Stimulated activated CD8-positive, alpha-beta memory T cell treated with anti-CD3 and anti-CD28 coated beads, Interleukin-7, amount 100 ng/mL, for 1 hour (primary cell): ENCODE measurements at places on chromosomes 7 and 10.

DNA sequence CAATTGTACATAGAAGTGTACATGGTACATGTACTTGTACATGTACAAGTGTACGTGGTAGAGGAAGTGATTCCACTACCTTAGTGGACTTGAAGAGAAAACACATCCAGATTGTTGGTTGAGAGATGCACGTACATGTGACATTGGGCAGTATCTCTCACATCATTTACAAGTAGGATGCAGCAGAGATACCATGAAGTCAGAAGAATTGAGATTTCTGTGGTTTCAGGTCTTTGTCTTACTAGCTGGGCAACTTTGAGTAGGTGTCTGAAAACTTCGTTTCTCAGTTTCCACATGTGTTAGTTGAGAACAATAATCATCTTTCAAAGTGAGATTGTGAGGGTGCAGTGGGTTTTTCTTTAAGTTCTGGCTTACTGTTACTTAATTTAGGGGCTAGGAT lies 21.5 kb downstream of the CLDN12 start:
- no peak for DNase-seq

GRCh38 chr7:19754521-19755116 lies 18.8 kb downstream of the TMEM196 start:
- no peak for DNase-seq

DNA sequence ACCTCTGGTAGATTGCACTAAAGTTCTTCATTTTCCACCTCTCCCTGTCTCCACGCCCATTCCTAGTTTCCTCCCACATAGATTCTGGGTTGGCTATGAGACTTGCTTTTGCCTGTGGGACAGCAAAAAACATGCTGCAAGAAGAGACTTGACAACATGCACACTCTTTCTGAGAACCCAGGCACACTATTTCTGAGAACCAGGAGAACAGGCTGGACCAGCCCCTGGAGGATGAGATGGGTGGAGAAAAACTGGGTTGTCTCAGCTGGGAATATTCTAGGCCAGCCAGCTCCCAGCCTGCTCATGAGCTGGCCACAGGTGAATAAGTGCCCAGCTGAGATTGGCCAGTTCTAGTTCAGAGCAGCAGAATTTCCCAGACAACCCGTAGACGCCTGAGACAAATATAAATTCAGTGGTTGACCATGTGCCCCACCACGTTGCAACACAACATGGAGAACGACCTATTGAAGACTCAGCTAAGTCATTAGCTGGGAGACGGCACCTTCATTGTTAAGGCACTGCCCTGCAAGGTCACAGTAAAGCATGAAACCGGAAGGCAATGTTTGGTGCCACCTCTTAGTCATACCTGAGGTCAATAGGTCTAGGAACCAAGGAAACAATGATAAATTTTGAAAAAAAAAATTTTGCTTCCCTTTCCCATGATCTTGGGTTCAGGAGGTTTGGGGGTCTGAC lies 92.7 kb upstream of the AKR1E2 start:
- no peak for DNase-seq

- DNase-seq, result no peak
These were observed 203.7 kb downstream of the DIP2C start for GRCh38 chr10:485776-486175.

DNA sequence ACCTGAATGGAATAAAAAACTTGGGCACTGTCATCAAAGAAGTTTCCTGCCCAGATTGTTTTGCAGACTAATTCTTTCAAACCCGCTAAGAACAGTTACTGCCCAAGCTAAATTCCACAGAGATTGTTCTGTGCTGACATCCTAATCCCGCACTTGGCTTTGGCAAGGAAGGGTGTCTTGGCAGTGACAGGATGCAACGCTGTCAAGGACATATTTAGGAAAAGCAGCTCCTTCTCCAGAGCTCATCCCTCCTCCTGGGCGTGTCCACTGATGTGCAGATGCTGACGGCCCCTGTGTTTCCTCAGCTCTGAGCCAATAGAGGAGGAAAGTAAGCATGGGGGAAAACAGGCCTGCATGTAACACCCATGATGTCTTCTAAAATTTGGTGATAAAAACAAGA lies 74.2 kb downstream of the EEPD1 start:
- no peak for DNase-seq

GRCh38 chr7:133016604-133017003 lies 65.3 kb downstream of the CHCHD3 start:
- no peak for DNase-seq

DNA sequence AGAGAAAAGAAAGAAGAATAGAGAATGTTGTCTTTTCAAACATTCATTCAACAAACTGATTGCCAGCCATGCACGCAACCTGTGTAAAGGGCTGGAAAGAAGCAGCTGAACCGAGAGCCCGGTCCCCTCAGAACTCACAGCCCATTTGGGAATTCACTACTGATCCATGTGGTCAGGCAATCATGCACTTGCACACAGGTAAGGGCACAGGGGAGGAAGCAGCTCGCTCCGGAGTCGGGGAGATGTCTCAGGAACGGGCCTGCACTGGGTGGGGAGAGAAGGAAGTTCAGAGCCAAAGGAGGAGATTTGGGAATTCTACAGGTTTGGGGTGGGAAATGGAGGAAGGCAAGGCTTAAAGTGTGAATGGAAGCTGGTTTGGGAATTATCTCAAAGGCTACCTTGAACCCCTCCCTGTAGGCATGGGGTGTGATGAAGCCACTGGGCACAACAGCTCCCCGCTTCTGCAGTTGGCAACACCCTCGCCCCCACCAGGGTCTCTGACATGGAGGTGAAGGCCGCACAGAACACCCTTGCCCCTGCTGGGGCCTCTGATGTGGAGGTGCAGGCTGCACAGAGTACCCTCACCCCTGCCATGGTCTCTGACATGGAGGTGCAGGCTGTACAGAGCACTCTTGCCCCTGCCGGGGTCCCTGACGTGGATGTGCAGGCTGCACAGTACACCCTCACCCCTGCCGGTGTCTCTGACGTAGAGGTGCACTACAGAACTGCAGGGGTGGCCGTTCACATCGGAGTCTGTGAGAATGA lies 194.4 kb upstream of the RNF32 start:
- no peak for DNase-seq

- no peak for DNase-seq
These were observed 258.5 kb upstream of the FERD3L start for GRCh38 chr7:19403691-19404090.

DNA sequence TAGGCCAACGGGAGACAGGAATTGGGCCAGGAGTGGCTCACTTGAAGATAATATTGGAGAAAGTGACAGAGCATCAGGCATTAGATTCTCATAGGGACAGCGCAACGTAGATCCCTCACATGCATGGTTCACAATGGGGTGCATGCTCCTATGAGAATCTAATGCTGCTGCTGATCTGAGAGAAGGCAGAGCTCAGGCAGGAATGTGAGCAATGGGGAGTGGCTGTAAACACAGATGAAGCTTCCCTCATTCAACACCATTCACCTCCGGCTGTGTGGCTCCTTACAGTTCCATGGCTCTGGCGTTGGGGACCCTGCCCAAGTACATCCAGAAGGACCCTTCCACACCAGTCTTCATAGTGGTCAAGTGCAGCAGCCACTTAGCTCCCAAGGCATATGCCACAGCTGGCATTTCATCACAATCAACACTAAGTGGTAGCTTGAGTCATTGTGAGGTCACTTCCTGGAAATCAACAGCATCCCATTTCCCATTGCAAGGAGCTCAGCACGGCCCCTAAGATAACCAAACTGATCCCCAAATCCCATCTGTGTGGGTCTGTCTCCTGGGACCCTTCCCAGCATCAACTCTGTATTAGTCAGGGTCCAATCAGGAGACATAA lies 174.5 kb downstream of the TPST1 start:
- DNase-seq, result no peak

DNA sequence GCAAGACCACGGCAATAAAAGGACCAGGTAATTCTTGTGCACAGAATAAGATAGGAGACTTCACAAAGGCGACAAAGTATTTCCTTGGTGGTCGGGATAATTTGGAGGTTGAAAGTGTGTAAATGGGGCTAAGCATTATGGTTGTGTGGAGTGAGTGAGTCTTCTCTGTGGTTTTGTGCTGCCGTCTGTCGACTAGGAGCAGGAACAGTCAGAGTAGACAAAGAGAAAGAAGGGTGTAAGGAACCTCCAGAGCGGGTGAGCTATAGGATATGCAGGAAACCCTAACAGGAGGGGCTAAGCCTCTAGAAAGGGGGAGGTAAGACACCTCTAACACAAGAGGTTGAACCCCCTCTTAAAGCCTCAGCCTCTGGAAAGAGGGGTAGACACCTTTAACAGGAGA lies 201.6 kb downstream of the SH2D4B start:
- no peak for DNase-seq

GRCh38 chr10:62652114-62652513 lies 152.4 kb upstream of the ADO start:
- DNase-seq, result no peak

- no peak for DNase-seq
These were observed 260.1 kb upstream of the HABP2 start for GRCh38 chr10:113292743-113293142.

DNA sequence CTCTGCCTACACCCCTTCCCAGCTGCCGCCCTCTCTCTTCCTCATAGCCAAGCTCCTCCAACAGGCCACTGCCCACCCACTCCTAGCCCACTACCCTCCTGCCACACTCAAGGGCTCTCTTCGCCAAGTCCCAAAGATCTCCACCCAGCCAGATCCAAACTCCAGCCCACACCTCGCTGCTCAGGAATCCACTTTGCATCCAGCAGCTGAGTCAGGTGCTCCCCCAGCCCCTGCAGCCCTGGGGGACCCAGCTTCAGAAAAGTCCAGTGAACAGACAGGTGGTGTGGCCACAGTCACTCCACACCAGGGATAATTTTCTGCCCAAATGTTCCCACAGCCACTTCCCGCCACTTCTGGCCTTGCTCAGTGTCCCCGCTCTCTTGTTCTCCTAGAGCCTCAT lies 10.9 kb downstream of the OGDHL start:
- no peak for DNase-seq

DNA sequence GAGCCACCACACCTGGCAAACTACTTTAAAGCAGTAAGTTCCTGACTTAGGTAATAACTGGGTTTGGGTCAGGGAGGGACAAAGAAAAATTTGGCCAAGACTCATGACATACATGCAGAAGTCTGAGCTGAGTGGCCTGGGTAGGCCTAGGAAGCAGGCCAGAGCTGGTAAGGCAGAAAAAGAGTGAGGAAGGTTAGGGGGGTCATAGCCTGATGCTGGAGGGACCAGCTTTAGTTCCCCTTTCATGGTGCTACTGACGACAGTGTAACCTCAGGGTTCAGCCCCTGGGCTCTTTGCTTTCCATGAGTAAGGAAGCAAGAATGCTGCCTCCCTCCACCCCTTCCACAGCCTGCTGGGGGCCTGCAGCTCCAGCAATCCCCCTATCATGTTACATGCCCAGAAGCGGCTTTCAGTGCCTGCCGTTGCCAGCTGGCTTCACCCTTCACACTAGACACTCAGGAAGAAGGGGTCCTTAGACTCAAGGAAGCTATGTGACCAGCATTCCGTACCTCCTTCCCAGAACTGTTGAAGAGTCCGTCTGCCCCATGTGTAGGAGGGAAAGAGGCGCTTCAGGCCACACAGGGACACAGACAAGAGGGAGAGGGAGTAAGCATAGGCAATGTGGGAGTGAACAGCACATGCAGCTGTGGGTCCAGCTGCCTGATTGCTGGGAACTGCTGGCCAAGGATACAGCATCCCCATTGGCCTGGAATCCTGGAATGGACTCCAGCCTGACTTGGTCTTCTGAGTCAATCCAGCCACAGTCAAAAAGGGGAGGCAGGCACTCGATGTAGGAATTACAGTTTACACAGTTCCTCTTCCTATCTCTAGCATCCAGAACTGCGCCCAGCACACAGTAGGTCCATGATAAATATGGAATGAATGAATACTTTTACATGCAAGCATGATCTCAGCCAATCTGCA lies 4.1 kb upstream of the PLAU start:
- DNase-seq, result no peak

- no peak for DNase-seq
These were observed 21.4 kb upstream of the ZNF273 start for GRCh38 chr7:64881461-64882287.

DNA sequence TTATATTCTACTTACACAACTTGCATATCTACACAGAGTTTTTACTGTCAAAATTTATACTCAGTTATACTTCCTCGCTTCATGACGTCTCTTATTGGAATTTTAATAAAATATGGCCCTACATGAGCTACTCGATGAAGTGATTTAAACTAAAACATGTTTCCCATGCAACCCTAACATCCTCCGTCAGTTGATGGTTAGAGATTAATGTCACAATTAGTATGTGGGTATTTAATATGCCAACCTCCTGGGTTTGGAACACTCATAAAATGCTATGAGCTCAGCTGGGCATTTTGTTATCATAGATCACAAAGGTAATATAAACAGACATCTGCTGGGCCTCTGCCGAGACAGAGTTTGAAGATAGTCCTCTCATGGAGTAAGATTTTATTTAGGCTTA lies 66.5 kb downstream of the GNAT3 start:
- DNase-seq, result no peak

- no peak for DNase-seq
These were observed 21.8 kb upstream of the KIF5B start for GRCh38 chr10:32077896-32078485.

- DNase-seq, result no peak
These were observed 36.0 kb downstream of the CLIP2 start for GRCh38 chr7:74325210-74325565.

DNA sequence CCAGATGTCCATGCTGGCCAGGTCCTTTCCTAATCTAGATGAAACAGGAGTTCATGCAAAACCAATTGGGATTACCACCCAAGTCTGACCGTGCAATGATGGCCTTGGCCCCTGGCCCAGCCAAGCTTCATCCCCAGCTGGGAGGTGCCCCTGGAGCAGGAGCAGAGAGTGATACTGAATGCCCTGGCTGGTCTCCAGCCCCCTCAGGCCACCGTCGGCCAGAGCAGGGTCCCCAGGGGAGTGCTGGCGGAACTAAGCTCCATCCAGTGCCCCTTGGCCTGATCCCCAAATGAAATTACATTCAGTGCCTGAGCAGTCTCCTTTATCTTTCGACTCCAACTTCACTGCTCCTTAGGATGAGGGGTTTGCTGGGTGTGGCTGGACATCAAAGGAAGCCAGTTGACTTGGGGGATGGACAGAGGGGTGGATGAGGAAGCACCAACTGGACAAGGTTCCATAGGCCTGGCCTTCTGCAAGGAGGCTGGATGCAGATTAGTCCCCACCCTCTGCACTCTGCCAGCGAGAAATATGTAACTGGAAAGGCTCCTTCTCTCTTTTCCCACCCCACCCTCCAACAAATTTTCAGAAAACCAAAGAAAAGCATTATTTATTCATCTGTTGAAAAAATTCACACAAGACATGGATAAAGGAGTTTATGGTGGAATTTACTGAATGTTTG lies 275.5 kb downstream of the PLXNA4 start:
- no peak for DNase-seq

GRCh38 chr10:26254616-26255015 lies 38.0 kb downstream of the GAD2 start:
- no peak for DNase-seq

- no peak for DNase-seq
These were observed 51.2 kb downstream of the KIF5B start for GRCh38 chr10:32005050-32005449.
